ENCODE measurements at places on chromosomes 16 and 17.
A peak's percentile ranks its signal among the peaks of the same experiment; 100 is the strongest.

DNA sequence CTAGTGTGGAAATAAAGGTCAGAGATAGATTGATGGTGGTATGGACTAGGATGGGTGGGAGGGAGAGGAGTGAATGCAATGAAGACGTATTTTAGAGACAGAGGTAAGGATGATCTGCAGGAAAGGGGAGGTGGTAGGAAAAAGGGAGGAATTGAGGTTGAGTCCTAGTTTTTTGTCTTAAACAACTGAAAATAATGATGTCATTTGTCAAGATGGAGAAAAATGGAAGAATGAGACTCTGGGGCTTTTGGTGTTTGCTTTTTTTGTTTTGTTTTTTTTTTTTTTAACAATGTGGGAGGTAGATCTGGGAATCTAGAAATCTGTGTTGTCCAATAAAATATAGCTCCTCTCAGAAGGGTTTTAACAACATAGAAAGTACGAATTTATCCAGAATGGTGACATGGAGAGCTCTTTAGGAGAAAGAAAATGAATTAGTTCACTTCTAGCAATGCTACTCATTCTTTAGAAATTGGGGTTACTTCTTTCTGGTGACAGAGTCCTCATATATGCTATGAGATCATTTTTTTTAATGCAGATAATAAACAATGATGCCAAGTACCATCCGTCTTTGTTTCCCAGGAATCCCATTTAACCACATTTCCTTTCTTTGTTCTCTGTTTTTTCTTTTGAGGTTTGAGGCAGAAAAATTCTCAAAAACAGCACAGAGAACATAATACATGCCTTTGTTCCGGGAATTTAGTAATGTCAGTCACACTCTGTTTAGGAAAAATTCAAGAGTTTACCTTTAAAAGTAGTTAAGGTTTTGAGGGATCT is 225.3 kb upstream of the COX10 start:
- no peak for DNase-seq

DNA sequence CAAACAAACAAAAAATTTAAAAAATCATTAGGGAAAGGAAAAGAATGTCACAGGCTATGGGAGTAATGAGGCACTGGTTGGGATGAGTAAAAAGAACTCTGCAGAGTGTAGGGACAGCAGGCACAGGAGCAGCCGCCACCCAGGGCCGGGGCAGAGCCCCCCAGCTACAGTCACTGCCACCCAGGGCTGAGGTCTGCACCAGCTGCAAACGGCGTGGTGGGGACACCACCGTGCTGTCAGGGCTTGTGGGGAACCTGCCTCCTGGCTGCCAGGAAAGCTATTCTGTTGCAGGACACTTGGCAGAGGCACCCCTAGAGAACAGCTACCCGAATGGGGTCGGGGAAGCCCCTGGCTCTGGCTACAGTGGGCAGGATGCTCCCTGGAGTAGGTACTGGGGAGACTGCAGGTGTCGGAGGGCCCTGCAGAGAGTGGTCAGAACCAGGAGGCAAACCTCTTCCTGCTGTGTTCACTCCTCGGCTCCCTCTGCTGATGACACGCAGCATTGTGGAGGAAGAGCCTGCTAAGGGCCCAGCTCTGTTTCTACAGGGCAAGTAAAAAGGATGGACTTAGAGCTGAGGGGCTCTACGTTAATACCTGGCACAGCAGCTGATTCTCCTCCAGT is 32.3 kb upstream of the CAPN15 start:
- peak; percentile 86 for DNase-seq

- no peak for DNase-seq
Measured at GRCh38 chr17:49839455-49839854, 8.4 kb downstream of the TAC4 start.

GRCh38 chr17:40099619-40100418 is 570 bp downstream of the NR1D1 start:
- DNase-seq = no peak

DNA sequence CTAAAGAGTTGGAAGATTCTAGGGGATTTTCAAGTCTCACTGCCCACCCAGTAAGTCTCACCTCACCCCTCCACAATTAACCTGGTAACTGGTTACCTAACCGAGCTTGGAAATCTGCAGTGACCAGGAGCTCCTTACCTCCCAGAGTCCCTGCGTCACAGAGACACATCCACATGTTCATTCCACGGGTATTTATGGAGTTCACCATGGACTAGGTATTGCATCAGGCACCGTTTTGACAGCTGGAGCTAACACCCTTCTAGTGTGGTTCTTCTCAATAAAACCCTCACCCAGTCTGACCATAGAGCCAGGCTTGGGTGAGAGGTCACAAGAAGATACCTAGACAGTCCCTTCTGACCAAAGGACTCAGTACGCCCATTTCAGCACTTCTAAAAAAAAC is 2.1 kb downstream of the CES5A start:
- DNase-seq = peak; percentile 15

GRCh38 chr17:79515646-79516571 is 94.9 kb downstream of the RBFOX3 start:
- no peak for DNase-seq

GRCh38 chr16:19753815-19754643 is 36.0 kb downstream of the IQCK start:
- DNase-seq = no peak

GRCh38 chr17:22138861-22139469 is 446.6 kb downstream of the KCNJ18 start:
- DNase-seq = no peak

DNA sequence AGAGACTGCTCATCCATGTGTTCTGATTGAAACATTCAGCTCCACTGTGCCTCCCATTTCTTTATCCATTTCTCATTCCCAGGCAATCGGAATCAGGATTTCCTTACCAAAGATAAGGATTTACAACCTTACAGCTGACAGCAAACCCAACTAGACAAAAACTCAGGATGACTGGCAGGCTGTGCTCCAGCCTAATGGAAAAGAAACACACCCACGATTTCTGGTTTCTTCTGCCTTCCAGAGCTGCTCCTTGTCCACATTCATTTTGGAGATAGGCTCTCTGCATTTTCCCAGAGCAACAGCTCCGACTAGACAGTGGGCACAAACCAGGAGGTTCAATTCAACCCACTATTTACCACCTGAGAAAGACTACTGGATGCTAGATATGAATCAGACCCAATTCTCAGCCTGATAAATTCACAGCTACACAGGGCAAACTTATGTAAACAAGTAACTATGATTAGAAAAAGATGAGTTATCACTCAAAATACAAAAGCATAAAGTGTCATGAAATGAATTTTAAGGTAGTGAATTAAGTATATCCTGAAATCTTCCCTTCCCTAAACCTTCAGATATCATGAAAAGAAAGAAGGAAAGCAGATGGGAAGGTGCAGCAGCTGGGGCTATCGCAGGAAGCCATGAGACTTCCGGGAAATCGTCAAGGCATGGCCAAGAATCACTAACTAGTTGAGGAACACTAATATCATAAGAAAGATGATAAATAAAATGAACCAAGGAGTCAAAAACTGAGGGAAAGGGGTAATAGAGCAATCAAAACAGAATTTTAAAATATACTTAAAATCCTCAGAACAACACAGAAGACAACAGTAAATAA is 44.8 kb upstream of the CLEC18B start:
- no peak for DNase-seq
